ENCODE measurements at places on chromosomes 4 and X. TPM values are rescaled to one million over a fixed set of nuclear protein-coding genes. Genes with fewer than 3 reads are reported as not detected.

DNA sequence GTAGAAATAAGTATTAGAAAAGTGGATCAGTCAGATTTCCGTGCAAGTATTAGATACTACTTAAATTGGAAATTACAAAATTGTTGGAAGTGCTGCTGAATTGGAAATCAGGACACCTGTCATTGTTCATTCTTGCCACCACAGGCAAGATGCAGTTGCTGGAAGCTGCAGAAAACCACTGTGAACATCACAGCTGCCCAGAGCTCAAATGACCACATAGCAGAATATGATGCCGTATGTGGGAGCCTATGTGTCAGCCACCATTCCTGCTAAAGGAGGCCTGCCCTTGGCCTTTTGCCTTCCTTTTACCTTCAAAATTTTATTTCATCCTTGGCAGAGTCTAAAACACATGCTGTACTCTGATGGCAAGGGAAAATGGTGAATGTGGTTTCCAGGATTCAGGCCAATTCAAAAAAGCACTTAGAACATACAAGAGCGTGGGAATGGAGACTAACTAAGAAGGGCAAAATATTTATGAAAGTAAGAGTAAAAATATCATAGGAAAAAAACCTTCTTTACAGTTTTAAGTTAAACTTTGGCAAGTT is 1005.5 kb upstream of the GRID2 start:
- DNase-seq = peak; percentile 1

- DNase-seq = no peak
Measured at GRCh38 chr4:147547314-147548056, 66.6 kb downstream of the EDNRA start.

DNA sequence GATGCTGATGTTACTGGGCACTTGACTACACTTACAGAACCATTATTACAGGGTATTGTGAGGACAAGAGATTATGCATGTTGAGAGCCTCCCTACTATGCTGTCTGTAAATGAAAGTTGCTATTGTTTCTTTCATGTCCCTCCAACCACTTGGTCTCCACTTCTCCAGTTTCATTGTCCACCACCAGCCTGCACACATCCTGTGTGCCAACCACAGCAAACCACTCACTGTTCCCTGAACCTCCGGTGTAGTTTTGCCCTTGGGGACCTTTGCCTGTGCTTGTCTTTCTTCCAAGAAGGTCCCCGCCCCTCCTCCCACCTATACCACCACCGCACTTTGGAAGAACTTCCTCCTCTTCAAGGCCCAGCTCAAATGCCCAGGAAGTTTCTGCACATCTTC is 43.1 kb upstream of the AFF2 start:
- no peak for DNase-seq

The GAGE12F gene
- not detected for total RNA-seq

DNA sequence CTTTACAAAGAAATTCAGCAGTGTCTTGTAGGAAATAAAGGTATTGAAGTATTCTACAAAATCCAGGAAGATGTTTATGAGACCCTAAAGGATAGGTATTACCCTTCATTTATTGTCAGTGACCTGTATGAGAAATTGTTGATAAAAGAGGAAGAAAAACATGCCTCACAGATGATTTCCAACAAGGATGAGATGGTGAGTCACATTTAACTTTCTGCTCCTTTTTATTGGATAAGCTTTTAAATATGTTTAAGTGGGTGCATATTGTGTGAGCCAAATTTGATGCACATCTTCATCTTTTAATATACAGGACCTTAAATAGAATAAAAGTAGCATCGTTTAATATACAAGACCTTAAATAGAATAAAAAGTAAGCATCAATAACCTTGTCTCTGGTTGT is 72.1 kb downstream of the LRP2BP start:
- no peak for DNase-seq

DNA sequence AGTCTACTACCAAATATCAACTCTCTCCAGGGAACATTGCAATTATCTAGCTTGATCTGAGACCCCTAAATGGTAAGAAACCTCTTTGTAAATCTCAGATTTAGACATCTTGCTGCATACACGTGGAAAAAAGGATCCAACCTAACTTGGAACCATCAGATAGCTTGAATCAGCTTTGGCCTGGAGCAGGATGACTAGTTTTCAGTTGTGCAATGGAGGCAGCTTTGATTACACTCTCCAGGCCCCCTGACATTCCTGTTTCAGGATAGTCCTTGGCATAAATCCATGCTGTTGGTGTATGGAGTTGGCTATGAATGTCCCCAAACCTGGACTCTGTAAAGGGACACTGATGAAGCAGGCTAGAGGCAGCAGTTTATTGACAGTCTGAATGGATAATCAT is 1061.9 kb upstream of the TENM3 start:
- no peak for DNase-seq

The ATP5ME gene
- 35.2 TPM for total RNA-seq

- peak; percentile 61 for DNase-seq
Measured at GRCh38 chr4:184359888-184360287, 114.5 kb downstream of the IRF2 start.

The TNIP3 gene
- total RNA-seq = 1.2 TPM

- no peak for DNase-seq
Measured at GRCh38 chr4:136751556-136751955, 780.7 kb downstream of the PCDH18 start.
